Stimulated activated memory B cell treated with anti-CD40 and anti-IgM and Interleukin-4, amounts not matched to agents 10 μg/mL and 1 μg/mL and 100 μg/mL, for 72 hours (primary cell): ENCODE measurements at places on chromosomes 16 and 17.

DNA sequence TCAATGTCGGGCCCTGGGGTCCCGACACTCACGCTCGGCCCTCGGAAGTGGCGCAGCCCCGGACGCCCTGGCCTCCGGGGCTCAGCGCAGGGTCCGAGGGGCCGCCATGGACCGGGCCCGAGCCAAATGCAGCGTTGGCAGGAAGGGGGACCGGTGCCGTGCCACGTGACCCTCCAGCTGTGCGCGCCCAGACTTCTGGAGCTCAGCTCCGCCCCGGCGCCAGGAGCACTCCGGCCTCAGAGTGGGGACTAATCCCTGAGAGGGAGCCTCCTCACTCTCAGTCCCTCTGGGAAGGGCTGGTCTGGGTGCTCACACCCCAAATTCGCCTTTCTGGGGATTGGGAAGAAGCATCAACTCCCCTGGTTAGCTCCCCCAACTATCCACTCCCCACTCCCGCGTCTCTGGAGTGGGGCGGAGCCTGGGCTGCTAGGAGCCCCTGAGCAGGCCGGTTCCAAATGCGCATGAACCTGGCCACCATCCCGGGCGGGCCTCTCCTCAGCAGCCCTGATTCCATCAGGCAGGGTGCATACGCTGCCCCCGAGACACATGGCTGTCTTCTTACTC lies at the start of gene B3GNT9:
B3GNT9 (minus strand) TSS at position 166 of the 564 bp plus-strand sequence. CDS start 513 bp downstream, outside the sequence.
- peak within 1 kb of the TSS; percentile 30 for H3K27ac ChIP-seq
- peaks cover 33% of the 10 kb centered on the region for H3K4me1 ChIP-seq
- peaks cover 36% of the 10 kb centered on the region for H3K36me3 ChIP-seq
- H3K4me3 ChIP-seq, result peak within 1 kb of the TSS; percentile 76
- H3K27me3 ChIP-seq, result peaks cover 29% of the 10 kb centered on the region

GRCh38 chr17:78797213-78797612 lies 15.1 kb upstream of the CYTH1 start:
- no peak for ATAC-seq
- H3K4me3 ChIP-seq, result no peak overlapping the region
- H3K27me3 ChIP-seq, result no peaks in the 10 kb centered on the region
- H3K4me1 ChIP-seq, result peaks cover 23% of the 10 kb centered on the region
- no peak overlapping the region for H3K27ac ChIP-seq
- H3K36me3 ChIP-seq, result peaks cover 84% of the 10 kb centered on the region

- no peak overlapping the region for H3K27ac ChIP-seq
- H3K4me3 ChIP-seq, result no peak overlapping the region
- no peak for ATAC-seq
- peaks cover 29% of the 10 kb centered on the region for H3K36me3 ChIP-seq
- H3K27me3 ChIP-seq, result no peaks in the 10 kb centered on the region
Observed at GRCh38 chr17:32604966-32605365, 118.2 kb downstream of the CDK5R1 start.

GRCh38 chr17:7060165-7060891 lies 16.4 kb upstream of the SLC16A11 start:
- H3K27ac ChIP-seq, result peak overlapping the region; percentile 14
- no peak overlapping the region for H3K4me3 ChIP-seq
- H3K4me1 ChIP-seq, result peaks cover 9% of the 10 kb centered on the region
- no peaks in the 10 kb centered on the region for H3K36me3 ChIP-seq
- H3K27me3 ChIP-seq, result peaks cover 54% of the 10 kb centered on the region
